Activated naive CD4-positive, alpha-beta T cell treated with anti-CD3 and anti-CD28 coated beads, Interleukin-2, amount 50 U/mL, for 16 hours (primary cell): ENCODE measurements at places on chromosomes 5 and 9.

DNA sequence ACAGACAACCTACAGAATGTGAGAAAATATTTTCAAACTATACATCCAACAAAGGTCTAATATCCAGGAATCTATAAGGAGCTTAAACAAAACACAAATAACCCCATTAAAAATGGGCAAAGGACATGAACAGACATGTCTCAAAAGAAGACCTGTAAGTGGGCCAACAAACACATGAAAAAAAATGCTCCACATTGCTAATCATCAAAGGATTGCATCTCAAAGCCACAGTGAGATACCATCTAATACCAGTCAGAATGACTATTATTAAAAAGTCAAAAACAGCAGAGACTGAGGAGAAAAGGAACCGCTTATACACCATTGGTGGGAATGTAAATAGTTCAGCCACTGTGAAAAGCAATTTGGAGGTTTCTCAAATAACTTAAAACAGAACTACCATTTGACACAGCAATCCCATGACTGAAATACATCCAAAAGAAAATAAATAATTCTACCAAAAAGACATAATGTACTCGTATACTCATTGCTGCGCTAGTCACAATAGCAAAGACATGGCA lies 39.1 kb upstream of the C5orf63 start:
- no peak for DNase-seq

- no peak for DNase-seq
Observed at GRCh38 chr9:24881361-24881760, 335.7 kb upstream of the IZUMO3 start.

DNA sequence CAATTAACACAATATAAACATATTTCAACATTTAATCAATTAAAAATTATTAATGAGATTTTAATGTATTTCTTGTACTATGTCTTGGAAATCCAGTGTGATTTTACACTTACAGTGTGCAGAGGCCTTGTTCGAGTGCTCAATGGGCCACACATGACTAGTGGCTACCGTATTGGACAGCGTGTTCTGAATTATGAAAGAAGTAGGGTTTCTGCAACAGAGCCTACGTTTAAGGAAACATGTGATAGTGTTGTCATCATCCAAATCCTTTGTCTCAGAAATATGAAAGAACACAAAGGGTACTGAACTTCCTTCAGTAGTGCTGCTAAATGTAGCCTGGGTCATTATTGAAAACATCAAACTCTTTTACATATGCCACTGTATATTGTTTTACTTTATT lies 29.5 kb downstream of the NPR3 start:
- DNase-seq, result no peak

DNA sequence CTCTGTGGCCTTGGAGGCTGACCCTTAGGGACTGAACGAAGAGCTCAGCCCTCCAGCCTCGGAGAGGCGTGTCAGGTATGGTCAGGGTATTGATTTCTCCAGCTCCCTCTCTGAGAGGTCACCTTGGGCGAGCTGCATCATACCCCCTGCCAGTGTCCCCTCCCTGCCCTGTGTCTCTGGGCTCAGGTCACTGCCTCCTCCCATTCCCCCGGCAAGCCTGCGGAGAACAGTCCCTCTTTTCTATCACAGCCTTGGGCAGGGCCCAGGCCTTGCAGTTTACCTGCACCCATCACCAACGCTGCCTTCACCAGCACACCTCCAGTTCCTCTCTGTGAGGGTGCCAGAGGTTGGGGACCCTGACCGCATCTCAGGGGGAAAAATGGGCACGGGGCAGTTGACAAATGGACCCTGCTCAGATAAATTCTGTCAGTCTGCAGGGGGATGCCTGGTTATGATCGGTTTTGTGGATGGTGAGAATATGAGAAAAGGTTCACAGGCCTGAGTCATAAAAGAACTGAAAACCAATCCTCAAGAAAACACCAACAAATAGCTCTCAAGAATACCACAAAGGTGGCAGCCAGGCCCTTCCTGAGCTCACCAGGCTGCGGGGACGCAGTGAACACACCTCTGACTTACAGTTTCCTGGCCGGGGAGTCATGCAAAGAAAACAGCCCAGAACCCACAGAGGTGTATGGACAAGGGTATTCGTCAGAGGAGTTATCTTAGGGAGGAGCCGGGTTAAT lies 24.7 kb upstream of the RXRA start:
- no peak for DNase-seq

DNA sequence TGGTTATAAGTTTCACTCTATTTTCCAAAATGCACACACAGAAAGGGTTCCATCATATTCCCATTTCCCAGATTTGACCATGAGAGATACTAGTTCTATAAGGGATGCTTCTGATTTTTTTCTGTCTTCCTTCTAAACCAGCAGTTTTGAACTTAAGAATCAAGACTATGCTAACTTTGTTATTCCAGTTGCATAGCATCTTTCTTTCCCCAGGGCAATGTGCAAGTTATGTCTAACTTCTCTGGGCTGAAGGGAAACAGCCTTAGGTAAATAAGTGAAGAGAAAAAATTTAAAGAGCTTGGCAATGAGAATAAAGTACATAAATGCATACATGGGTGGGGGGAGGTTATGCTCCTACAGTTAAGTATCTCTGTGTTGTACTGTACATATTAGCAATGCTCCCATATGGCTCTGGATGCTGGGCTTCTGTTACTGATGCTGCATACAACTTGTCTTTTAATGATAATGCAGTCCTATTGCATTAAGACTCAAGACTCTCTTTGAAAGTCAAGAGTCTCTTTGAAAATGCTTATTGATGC lies 125.8 kb upstream of the SLC12A2 start:
- DNase-seq, result no peak

DNA sequence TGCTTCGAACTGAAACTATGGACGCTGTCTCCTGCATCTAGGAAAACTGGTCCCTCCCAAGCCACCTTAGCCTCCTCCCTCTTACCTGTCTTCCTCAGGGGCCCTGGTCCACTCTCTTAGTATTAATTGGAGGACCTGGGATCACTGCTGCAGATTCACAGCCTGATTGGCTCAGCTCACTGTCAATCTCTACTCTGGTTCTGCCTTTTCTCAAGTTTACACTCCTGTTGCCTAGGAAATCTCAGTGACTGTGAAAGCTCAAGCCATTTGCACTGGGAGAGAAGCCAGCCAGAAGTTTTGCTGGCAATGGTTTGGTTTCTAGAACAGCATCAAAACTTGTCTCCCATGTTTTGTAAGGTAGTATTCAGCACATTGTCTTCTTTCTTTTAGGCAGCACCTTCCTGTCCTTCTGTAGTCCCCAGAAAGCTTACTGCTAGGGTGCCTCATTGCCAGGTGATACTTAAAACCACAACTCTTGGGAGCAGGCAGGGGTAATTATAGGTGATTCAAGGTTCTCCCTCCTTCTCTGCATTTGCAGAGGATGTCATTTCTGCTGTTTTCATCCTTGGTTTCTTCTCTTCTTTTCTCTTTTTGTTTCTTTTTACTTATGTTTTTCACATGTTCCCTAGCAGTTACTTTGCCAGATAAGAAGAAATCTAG lies at the start of gene CAPSL:
CAPSL (minus strand) TSS at position 55 of the 660 bp plus-strand sequence. CDS start 17,502 bp downstream, outside the sequence.
- DNase-seq, result no peak

DNA sequence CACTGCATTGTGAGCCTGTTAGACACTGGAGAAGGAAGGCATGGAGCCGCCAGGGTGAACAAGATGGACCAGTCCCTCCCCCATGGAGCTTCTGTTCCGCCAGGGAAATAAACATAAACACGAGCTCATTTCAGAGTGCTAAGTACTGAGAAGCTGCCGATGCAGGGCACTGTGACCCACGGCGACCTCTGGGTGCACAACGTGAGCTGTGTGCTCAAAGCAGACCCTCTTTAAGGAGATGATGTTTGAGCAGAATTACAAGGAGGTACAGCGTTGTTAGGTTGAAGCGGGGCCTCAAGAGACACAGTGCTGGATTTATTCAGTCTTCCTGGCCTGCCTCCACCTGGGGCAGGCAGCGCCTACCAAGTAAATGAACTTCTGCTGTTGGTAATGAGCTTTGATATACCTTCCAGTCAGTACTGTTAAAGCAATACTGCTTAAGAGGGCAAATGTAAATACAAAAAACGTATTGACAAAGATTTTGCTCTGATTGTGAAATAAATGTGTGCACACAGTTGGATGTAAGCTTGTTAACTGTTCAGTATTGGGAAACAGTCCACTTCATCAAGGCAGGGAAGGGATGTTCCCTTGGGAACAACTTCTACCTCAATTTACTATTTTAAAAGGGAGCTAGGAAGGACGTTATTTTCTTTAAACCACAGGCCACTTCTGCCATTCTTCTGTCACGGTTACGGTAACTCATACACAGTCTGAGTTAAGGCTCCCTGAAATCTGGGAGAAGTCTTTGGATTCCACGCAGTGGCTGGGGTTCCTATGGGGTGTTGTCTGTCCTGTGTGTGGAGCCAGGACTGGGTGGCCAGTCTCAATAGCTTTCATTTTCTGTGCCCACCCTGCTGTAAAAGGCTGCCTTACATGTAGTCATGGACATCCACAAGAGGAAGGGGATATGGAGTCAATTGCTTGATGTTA lies 48.9 kb upstream of the DMRT1 start:
- DNase-seq, result no peak

GRCh38 chr9:108316066-108316465 lies 539.7 kb downstream of the ACTL7B start:
- DNase-seq, result no peak

GRCh38 chr5:107619781-107620180 lies 51.0 kb downstream of the EFNA5 start:
- no peak for DNase-seq

GRCh38 chr5:144945503-144945902 lies 774.8 kb downstream of the KCTD16 start:
- no peak for DNase-seq

DNA sequence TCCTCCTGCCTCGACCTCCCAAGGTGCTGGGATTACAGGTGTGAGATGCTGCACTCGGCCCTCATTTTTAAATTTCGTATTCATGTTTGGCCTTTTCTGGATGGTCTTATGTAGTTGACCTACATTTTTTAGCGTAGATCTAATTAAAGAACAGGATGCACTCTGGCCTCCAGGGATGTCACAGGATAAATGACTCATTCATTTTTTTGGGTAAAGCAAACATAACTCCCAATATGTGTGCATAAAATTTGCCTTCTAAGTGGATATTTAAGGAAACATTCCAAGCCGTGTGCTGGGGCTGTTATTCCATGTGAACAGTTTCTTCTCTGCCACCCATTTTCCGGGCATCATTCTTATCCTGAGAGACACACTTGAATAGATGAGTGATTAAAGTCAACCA lies 501.6 kb downstream of the IRX1 start:
- DNase-seq, result no peak

- no peak for DNase-seq
Observed at GRCh38 chr9:124188331-124189110, 69.2 kb upstream of the NEK6 start.

- no peak for DNase-seq
Observed at GRCh38 chr9:93256878-93257807, 73.2 kb downstream of the WNK2 start.
